ENCODE measurements at places on chromosomes 2 and 18. TPM values are rescaled to one million over a fixed set of nuclear protein-coding genes. Genes with fewer than 3 reads are reported as not detected.

The ANO7 gene
- 0.69 TPM for total RNA-seq

The NUP35 gene
- total RNA-seq, result 8.3 TPM

The LIMS2 gene
- 2.6 TPM for total RNA-seq

The SPR gene
- 35.9 TPM for total RNA-seq

The LINC00305 gene
- total RNA-seq, result not detected

The SALL3 gene
- not detected for total RNA-seq

The TACR1 gene
- total RNA-seq, result not detected

The ZNF385B gene
- not detected for total RNA-seq

The LYG2 gene
- total RNA-seq, result not detected

The IFIH1 gene
- 5.6 TPM for total RNA-seq

The IFT172 gene
- total RNA-seq, result 35.2 TPM

The PID1 gene
- 50.2 TPM for total RNA-seq

The OTOS gene
- not detected for total RNA-seq

The UPP2 gene
- total RNA-seq, result not detected

The AKAIN1 gene
- total RNA-seq, result not detected
